ENCODE measurements at places on chromosomes 1 and 21.

DNA sequence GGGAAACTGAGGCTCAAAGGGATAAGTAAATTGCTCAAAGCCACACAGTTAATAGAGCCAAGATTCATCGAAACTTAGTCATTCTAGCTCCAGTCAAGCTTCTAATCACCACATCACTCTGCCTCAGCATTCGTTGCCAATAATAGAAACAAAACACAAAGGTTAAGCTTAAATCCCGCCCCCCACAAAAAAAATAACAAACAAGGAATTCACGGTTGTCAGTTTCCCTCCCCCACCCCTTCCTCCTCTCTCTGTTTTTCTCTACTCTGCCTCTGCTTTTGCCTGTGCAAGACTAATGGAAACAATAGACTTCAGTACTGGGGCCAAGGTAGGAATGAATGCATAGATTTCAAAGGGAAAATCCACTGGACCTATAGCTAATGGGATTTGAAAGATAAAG is 70.7 kb upstream of the ZNF644 start:
- no peak for DNase-seq

- no peak for DNase-seq
Observed at GRCh38 chr1:13700521-13701270, 708 bp downstream of the PRDM2 start.

GRCh38 chr1:9746211-9746610 is 77.6 kb downstream of the CLSTN1 start:
- DNase-seq = no peak

GRCh38 chr1:231871878-231872277 is 245.3 kb downstream of the DISC1 start:
- DNase-seq = no peak

GRCh38 chr1:219040291-219040690 is 133.4 kb upstream of the LYPLAL1 start:
- DNase-seq = no peak

DNA sequence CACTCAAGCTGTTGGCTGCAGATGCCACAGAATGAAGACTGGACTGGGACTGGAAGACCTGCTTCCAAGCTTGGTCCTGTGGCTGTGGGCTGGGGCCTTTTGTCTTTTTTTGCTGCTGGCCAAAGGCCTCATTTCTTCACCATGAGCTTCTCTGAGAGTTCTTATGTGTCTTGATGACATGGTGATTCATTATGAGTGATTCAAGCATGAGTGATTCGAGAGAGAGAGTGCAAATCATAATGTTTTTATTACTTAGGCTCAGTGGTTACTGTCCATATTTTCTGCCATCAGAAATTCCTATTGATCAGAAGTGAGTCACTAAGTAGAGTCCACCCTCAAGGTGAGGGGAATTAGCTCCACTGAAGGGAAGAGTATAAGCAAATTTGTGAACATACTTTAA is 94.0 kb downstream of the PCP4 start:
- DNase-seq = no peak

DNA sequence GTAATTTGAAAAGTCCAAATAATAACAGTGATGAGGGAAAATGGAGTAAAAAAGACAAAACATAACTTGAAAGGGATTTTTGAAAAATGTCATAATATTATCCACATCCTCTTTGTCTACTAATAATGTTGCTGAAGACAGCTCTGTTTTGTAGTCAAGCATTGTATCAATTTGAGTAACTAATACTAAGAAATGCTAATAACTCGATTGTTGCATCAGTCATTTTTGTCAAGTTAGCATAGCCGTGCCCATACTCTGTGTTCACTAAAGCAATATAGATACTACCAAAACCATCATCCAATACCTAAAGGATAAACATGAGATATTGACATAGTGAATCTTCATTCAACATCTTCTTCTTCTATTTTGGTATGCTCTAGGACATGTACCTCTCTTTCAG is 17.3 kb downstream of the PDC start:
- DNase-seq = no peak

DNA sequence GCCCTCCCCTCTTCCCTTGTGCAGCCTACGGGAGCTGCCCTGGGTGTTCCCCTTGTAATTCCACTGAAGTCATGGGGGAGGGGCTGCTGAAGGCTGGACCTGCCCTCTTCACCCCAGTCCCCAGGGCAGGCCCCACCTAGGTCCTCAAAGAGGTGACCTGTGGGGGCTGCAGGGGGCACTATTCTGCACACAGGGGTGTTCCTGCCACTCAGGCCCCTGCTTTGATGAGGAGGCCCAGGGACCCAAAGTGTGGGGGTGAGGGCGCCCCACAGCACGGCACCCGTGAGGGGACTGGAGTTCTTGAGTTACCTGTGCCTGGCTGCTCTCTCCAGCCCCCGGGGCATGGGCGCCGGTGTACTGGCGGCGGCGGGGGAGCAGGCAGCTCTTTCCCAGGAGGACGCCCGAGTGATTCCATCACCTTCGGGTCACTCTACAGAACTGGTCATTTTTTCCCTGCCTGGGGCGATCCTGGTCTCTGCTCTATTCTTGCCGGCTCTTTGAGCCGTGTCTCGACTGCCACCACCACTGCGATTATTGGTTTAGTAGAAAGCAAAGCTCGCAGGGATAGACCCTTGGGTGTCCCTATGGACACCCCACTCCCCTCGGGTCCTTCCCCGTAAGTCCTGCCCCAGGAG is 6.9 kb upstream of the PRDM16 start:
- no peak for DNase-seq

- DNase-seq = no peak
Observed at GRCh38 chr1:40256401-40257084, 1.5 kb upstream of the ZMPSTE24 start.

GRCh38 chr1:114979278-114979891 is 50.2 kb upstream of the TSHB start:
- DNase-seq = peak; percentile 60

- DNase-seq = no peak
Observed at GRCh38 chr1:179082999-179083335, 1.1 kb downstream of the TOR3A start.

DNA sequence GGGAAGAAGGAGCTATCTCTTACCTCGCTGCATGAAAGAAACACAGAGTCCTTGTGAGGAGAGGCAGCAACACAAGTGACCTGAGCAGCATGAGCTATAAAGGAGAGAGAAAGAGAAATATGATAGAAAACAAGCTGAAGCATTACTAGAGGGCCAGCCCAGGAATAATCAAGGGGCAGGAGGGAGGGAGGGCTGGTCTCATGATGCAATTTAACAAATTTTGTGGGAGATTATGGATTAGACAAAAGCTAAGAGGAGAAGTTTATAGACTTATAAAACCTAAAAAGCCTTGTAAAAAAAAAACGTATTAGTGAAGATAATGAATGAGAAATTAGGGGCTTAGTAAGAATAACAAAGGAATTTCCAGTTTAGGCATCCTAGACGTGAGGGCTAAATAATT is 5.0 kb downstream of the WDR77 start:
- no peak for DNase-seq

GRCh38 chr1:196323869-196324268 is 284.4 kb downstream of the KCNT2 start:
- DNase-seq = no peak

- DNase-seq = no peak
Observed at GRCh38 chr1:63653976-63654375, 60.8 kb downstream of the PGM1 start.

GRCh38 chr1:65817891-65818290 is 25.2 kb downstream of the PDE4B start:
- DNase-seq = no peak

DNA sequence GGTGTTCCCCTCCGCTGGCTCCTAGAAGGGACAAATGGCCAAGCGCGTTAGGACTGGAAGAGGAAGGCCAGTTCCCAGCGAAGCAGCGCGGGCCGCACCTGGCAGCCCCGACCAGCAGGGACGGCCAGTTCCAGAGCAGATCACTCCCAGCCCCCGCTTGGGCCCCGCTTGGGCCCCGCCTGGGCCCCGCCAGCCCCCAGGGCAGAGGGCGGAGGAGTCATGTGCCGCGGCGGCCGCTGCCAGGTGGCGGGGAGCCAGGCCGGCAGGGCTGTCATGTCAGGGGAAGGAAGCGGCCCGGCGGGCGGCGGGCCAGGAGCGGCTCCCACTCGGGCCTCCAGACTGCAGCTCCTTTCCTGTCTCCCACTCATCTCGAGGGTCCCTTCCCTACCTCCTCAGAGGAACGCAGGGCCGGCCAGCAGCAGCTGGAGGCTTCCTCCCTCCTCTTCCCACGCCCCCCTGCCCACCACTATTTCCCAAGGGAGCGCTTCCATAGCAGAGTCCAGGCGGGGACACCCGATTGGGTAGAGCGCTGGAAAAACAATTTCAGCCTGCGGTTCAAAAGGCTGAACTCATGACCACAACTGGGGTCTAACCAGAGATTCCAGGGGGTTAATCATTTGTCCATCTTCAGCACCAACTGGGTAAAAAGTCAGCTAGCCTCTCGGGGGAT is 16.5 kb downstream of the ZNF697 start:
- peak; percentile 89 for DNase-seq

DNA sequence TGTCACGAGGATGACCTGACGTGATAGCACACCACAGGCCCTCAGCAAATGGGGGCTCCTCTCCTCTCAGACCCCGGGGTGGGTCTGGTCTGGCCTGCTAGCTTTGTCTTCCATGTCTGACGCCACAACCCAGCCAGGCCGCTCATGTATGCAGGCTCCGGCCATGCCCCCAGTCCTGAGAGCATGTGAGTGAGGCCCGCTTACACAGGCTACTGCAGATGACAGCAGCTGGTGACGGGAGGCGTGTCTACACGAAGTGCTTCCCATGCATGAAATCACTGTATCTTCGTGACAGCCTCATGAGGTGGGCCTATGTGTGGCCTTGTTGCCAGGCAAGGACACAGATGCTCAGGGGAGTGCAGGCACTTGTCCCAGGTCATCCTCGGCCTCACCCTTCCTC is 16.4 kb downstream of the WNT4 start:
- DNase-seq = no peak

GRCh38 chr1:182029002-182029378 is 32.5 kb downstream of the ZNF648 start:
- no peak for DNase-seq

GRCh38 chr1:111219557-111220286 is 7.8 kb upstream of the CHI3L2 start:
- DNase-seq = no peak

DNA sequence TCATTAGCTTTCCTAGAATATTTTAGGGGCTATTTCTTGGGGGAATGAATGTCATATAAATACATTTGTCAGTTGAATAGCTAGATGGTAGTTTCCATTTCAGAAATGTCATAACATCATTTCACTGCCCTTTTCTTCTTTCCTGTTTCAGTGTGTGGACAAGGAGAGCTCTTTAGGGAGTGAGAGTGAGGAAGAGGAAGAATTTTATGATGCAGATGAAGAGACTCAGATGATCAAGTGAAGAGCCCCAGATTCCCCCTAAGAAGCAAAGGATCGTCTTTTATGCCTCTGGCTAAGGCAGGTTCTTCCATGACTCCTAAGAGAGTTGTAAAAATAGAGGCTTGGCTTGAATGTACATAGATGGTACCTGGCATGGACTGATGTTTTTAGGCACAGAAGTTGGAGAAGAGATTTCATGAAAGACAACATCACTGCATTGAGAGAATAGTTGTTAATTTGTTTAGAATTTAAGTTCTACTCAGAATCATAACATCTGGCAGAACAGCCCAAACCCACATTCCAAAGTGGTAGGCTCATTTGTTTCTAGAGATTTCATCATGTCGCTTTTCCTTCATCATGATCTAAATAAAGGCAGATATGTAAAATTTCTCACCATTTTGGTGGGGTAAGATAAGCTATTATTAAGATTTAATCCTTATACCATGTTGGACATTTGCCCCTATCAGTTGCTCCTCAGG is 44.2 kb upstream of the MAB21L3 start:
- DNase-seq = no peak

- DNase-seq = no peak
Observed at GRCh38 chr1:177077734-177078499, 86.6 kb downstream of the ASTN1 start.

DNA sequence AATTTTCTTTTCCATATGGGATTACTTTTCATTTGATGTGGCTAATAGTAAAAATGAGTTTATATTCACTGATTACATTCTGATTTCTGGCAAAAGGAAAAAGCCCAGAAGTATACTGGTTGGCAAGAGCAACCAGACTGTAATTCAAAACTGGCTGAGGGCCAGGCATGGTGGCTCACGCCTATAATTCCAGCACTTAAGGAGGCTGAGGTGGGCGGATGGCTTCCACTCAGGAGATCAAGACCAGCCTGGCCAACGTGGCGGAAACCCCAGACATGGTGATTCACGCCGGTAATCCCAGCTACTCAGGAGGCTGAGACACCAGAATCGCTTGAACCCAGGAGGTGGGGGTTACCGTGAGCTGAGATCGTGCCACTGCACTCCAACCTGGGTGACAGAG is 14.5 kb downstream of the SYT11 start:
- no peak for DNase-seq

- DNase-seq = no peak
Observed at GRCh38 chr1:15451014-15451722, 5.4 kb upstream of the CELA2A start.

GRCh38 chr1:42240966-42241755 is 76.6 kb upstream of the GUCA2A start:
- no peak for DNase-seq

GRCh38 chr1:230892018-230892491 is 23.7 kb upstream of the C1orf198 start:
- DNase-seq = no peak

- DNase-seq = no peak
Observed at GRCh38 chr1:89309828-89310227, 37.2 kb upstream of the GBP5 start.

DNA sequence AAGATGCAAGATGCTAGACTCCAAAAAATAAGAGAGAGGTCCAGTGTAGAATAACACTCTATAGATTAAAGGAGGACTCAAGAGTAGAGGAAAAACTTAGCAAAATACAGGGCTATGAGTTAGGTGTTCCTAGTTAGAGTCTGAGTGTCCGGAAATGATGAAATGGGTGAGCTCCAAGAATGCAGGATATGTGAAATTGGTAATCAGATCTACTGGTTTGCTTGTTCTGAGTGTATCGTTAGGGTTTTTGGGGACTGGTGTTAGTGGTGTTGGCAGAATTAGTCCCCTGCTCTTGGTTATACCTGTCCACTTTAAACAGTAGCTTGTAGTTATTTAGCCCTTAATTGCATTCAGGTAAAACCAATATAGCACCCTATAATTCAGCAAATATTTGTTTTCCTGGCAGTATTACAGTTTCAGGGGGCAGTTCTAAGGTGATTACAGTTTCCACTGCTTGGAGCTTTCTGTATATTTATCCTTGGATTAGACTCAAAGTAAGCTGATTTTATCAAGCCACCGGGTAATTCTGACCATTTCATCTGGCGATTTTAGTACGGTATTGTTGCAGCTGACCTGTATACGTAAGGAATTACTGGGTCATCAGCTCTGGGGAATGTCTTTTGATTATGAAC is 332.7 kb downstream of the CHRM3 start:
- DNase-seq = no peak

- no peak for DNase-seq
Observed at GRCh38 chr1:2160451-2161300, 33.9 kb downstream of the FAAP20 start.

- DNase-seq = no peak
Observed at GRCh38 chr1:204731985-204732575, 46.5 kb upstream of the LRRN2 start.

- DNase-seq = no peak
Observed at GRCh38 chr1:30437059-30437576, 286.3 kb downstream of the MATN1 start.

- no peak for DNase-seq
Observed at GRCh38 chr21:38712664-38713063, 93.1 kb upstream of the ETS2 start.

All from right lobe of liver (tissue), 6 donors.